GM13976 (cell line): ENCODE measurements at places on chromosomes 3 and 15.

DNA sequence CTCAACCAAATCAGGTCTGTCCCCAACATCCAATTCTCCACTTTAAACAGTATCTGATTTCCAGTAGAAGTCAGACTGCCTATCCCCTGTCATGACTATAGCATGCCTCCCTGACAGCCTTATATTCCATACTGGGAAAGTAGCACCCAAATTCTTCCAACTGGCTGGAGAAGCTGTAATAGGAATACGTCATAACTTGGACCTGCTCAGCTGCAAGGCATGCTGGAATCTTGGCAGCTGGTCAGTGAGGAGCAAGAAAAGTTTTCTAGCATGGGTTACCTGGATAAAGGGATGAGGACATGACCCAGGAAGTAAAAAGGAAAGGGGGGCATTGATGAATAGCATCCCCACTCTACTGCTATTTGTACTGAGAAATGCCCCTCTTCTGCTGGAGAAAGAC is 8.9 kb downstream of the SEMA5B start:
- no peak for DNase-seq

DNA sequence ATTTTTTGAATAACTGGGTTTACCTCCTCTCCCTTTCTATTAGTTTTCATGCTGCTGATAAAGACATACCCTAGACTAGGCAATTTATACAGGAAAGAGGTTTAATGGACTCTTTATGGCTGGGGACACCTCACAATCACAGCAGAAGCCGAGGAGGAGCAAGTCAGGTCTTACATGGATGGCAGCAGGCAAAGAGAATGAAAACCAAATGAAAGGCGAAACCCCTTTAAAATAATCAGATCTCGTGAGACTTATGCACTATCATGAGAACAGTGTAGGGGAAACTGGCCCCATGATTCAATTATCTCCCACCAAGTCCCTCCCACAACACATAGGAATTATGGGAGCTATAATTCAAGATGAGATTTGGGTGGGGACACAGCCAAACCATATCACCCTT is 2.0 kb upstream of the RSL24D1 start:
- no peak for DNase-seq

GRCh38 chr3:176587089-176587488 is 610.2 kb downstream of the TBL1XR1 start:
- no peak for DNase-seq

DNA sequence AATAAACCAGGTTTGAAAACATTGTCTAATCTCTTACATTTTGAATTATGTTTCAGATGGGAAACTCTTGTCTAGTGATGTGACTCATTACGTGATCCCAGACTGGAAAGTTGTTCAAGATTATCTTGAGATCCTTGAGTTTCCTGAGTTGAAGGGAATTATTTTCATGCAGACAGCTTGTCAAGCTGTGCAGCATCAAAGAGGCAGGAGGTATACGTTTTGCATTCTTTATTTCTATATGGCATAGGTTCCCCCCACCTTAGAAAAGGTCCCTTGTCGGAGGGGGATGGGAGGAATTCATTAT is 1.5 kb downstream of the DIS3L start:
- DNase-seq, result no peak

DNA sequence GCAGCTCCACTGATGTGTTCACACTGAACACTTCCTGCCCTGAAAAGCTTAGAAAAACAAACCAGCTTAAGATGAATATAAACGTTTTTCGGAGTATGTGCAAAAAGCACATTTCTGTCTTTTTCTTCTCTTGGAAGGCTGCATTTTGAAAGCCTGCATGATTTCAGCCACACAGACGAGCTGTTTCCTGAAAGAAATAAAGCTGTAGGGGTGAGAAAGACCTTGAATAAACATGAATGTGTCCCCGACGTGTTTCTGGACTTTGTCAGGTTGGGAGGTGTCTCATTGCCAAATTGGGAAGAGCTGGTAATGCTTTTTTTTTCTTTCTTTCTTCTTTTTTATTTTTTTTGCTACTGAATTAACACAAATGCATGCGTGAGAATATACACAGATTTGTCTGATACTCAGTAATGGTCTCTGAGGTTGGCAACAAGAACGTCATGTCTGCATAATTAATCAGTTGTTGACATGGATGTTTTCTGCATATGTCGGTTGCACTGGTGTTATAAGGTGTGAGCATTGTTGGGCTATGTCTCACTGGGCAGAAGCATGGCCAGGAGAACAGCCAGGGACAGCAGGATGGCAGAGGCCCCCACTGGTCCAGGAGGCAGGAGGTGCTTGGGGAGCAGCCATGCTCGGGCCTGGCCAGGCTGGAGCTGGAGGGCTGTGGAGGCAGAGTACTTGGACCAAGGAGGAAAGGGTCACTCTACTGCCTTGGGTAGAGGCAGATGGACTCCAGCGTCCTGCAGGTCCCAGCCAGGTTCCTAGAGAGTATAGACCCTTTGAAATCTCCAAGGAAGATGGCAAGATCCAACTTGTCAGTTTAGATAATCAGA is 39.0 kb downstream of the ADAMTSL3 start:
- DNase-seq, result no peak

DNA sequence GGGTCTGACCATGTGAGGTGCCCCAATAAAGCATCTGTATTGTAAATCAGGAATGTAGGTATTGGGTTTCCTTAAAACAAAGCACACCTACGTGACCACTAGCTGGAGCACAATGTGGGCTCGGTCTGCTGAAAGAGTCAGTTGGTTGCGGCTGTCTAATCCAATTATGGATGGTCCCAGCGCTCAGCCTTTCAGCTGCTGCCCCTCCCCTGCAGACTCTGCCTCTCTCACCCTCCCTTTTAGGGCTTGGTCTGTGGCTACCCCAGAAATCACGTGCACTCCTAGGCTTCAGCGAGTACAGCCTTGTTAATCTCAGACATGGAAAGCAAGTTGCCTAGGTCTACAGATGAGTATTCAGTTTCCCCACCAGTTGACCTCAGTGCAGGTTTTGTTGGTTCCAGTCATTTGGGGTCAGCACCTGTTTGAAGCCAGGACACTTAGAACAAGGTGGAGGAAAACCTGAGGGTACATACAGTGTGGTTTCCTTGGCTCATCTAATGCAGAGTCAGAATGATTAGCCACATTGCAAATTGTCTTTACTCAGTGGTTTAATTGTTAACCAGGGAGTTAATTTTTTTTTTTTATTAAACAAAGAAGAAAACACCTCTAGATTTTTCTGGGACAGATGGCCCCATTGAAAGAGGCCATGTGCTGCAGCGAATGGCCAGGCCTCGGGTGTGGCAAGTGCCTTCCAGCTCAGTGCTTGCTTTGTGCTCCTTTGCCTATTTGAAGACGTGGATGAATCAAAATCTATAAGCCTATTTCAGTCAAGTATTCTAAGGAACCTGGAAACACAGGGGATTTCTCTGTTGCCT is 137.7 kb downstream of the IGF1R start:
- DNase-seq, result no peak

DNA sequence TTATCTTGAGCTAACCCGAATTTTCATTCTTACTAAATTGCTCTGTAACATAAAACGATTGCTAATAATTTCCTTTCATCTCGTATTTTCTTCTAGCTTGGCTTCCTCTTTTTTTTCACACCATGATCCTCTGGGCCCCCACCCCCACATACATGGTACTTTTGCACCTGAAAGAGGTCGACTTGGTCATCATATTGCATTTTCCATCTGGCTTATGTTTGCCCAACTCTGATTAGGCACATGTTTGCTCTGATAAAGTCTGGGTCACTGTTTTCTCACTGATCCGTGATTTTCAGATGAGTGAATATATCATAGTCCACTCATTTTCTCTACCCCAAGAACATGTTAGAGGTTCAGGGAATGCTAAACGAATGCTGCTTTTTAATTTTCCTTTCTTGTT is 49.5 kb downstream of the ARRDC4 start:
- DNase-seq, result no peak
